Fibroblast of skin of right quadriceps (primary cell): ENCODE measurements at places on chromosomes 1 and 21.
A peak's percentile ranks its signal among the peaks of the same experiment; 100 is the strongest.

GRCh38 chr21:46051821-46052675, 45.9 kb upstream of the COL6A2 start:
- DNase-seq, result no peak

GRCh38 chr1:26553942-26554682, 24.6 kb downstream of the RPS6KA1 start:
- DNase-seq, result no peak

- DNase-seq, result no peak
These were observed 31.8 kb downstream of the SPATA21 start for GRCh38 chr1:16405441-16405840.

DNA sequence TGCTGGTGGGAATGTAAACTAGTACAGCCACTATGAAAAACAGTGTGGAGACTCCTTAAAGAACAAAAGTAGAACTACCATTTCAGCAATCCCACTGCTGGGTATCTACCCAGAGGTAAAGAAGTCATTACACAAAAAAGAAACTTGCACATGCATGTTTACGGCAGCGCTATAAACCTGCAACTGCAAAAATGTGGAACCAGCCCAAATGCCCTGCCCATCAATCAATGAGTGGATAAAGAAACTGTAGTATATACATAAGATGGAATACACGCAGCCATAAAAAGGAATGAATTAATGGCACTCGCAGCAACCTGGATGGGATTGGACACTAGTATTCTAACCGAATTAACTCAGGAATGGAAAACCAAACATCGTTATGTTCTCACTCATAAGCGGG, 51.0 kb downstream of the ZSWIM5 start:
- DNase-seq, result no peak

DNA sequence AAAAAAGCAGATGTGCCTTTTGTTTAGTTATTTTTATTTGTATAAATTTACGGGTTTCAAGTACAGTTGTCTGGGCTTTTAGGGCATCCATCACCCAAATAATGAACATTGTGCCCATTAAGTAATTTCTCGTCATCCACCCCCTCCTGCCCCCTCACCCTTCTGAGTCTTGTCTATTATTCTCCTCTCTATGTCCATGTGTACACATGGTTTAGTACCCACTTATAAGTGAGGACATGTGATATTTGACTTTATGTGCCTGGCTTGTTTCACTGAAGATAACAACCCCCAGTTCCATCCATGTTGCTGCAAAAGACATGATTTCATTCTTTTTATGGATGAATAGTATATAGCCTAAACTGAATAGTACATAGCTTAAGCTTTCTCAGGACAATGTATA, 189.2 kb downstream of the ZP4 start:
- no peak for DNase-seq

- no peak for DNase-seq
These were observed 26.8 kb downstream of the MAP7D1 start for GRCh38 chr1:36182734-36183133.

DNA sequence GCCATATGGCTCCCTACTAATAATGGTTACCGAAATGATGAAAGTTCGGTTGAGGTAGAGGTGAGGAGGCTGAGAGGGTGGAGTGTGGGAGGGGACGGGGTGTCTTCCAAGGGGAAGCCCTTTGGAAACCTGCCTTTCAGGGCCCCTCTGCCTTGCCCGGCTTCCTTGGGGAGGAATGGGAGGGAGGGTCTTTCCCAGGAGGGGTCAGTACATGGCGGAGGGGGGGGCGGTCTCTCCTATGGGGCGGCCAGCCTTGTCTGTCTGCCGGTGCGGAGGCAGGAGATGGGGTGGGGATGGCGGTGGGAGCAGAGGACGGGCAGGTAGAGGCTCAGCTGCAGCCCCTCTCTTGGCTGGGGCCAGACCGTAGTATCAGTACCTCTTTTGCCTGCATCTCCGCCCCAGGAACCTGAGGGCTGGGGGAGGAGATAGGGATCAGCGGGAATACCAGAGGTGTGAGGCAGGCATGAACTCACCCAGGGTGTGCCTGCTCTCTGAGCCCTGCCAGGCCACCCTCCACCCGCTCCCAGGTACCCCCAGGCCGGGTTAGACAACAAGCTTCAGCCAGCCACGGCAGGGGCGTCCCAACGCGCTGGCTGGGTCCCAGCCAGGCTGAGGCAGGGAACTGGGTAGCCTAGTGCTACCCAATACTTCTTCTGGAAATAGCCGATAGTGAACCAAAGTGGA, 79.4 kb upstream of the POU3F1 start:
- DNase-seq, result no peak

GRCh38 chr1:234405676-234406075, 32.4 kb downstream of the COA6 start:
- no peak for DNase-seq

GRCh38 chr1:201789245-201789644, 39.7 kb upstream of the IPO9 start:
- DNase-seq, result no peak

DNA sequence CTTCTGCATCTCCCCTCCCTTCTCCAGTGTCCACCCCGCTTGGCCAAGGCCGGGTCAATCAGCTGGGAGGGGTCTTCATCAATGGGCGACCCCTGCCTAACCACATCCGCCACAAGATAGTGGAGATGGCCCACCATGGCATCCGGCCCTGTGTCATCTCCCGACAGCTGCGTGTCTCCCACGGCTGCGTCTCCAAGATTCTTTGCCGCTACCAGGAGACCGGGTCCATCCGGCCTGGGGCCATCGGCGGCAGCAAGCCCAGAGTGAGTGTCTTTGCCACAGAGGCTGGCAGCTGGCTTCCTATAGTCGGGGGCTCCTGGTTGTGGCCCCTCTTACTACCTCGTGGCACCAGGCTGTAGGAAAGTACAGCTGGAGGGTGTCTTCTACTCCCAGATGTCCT, 3.6 kb downstream of the PAX7 start:
- no peak for DNase-seq

- no peak for DNase-seq
These were observed 30.0 kb upstream of the SLC19A1 start for GRCh38 chr21:45572231-45572630.

- DNase-seq, result no peak
These were observed 30.9 kb downstream of the LAMB3 start for GRCh38 chr1:209621286-209621685.

GRCh38 chr1:160078512-160079195, 2.7 kb upstream of the KCNJ9 start:
- no peak for DNase-seq

DNA sequence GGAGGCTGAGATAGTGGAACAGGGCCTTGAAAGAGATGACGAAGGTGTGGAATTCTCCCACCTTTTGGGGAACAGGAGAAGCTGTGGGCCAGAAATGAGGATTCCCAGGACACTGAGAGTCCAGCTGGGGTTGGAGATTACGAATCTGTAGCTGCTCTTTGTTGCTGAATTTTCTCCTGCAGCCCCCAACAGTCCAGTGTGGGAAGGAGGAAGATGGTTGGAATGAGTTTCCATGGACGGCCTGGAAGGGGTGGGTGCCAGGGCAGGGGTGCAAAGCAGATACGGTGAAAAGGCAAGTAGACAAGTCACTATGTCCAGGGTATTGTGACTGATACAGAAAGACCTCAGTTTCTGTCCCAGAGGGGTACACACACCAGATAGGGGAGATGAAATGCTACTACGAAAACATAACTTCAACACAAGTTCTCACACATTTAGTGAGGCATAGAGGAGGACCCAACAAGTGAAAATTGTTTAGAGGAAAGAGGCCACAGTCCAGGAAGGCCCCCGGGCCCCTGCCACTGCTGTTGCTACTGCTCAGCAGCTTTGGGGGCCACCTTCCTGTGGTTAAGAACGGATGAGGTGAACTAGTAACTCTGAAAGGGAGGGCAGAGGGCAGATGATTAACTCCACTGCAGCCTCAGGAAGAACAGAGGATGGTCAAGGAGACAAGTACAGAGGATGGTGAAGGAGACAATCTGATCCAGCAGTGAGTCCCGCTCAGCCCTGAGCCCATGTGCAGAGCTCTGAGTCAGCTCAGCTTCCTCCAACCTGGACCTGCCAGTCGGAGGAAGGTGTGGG, 7.3 kb downstream of the CD244 start:
- DNase-seq, result no peak

GRCh38 chr1:186421446-186421845, 39.5 kb downstream of the PDC start:
- no peak for DNase-seq

DNA sequence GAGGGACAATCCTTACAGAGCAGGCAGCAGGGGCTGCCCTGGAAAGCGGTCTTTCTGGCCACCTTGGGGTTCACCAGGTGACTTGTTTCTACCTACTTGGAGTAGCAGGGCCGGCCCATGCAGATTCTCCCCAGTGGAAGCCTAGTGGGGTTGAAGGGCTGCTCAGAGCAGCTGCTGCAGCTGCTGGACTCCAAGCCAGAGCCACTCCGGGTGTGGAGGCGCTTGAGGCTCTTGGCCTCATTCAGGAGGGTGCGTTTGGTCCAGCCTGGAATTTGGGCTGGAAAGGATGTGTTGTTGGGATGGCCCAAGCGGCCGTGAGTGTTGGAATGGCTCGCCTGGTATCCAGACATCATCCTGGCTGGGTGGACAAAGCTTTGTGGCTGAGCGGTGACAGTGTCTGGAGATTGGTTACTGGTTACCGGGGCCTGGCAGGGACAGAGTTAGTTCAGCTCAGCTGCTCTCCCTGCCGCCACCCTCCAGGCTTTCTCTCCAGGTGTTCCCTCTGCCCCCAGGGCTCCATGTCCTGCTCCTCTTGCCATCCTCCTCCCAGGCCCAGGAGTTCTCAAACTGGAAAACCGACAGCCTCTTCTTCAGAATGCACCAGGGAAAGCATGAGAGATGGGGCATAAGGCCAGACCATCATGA, 14.2 kb upstream of the HSPG2 start:
- DNase-seq, result no peak

- DNase-seq, result no peak
These were observed 29.0 kb downstream of the TRIM45 start for GRCh38 chr1:117092594-117092993.

GRCh38 chr1:43564551-43565348, 34.1 kb downstream of the PTPRF start:
- DNase-seq, result no peak

DNA sequence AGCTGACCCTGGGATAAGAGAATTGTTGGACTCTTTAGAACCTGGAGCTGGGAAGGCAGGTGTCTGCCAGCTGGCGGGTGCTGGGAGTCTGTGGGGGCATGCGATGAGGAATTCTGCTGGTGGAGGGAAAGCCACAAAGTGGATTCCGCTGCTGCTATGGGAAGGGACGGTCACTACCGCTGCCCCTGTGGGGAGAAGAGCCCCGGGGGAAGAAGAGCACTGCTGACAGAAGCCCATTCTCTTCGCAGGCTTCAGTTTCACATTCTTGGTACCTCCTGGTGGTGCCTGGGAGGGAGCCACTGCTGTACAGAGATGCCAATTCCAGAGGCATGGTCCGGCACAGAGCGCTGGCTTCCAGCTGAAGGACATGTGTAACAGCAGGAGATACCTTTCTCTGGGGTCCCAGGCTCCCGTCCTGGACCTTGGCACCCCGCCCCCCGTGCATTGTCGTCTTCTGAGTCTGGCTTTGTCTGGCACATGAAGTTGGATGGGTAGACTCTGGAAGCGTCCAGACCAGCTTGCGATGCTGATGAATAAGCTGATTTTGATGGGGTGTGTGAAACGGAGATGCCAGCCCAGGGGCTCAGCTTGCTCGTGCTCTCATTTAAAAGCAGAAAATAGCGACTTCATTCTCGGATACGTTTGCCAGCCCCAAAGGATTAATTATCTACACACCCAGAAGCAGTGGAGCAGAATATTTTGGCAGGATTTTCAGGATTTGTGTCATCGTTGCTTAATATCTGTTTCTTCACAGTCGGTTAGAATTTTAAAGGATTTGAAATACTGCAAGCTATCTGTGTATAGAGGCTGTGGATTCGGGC, 13.2 kb downstream of the PDXK start:
- DNase-seq, result peak; percentile 29

GRCh38 chr1:160653620-160654016, 6.8 kb upstream of the SLAMF1 start:
- no peak for DNase-seq

- peak; percentile 59 for DNase-seq
These were observed 153.4 kb downstream of the ZC3H11B start for GRCh38 chr1:219459351-219460080.

DNA sequence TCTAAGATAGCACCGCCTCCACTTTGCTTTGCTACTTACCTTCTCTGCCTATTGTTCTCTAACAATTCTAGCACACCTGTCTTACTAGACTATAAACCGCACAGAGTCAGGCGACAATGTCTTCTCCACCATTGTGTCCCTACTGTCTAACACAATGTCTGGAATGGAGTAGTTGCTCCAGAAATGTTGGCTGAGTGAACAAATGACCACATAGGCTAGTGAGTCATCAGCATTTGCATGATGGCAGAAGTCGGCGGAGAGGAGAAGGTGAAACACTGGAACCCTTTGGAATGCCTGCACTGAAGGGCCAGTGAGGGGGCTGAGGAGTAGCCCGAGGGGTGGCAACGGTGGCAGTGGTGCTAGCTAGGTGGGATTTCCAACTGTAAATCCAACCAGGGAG, 14.0 kb upstream of the PABPC4 start:
- no peak for DNase-seq

DNA sequence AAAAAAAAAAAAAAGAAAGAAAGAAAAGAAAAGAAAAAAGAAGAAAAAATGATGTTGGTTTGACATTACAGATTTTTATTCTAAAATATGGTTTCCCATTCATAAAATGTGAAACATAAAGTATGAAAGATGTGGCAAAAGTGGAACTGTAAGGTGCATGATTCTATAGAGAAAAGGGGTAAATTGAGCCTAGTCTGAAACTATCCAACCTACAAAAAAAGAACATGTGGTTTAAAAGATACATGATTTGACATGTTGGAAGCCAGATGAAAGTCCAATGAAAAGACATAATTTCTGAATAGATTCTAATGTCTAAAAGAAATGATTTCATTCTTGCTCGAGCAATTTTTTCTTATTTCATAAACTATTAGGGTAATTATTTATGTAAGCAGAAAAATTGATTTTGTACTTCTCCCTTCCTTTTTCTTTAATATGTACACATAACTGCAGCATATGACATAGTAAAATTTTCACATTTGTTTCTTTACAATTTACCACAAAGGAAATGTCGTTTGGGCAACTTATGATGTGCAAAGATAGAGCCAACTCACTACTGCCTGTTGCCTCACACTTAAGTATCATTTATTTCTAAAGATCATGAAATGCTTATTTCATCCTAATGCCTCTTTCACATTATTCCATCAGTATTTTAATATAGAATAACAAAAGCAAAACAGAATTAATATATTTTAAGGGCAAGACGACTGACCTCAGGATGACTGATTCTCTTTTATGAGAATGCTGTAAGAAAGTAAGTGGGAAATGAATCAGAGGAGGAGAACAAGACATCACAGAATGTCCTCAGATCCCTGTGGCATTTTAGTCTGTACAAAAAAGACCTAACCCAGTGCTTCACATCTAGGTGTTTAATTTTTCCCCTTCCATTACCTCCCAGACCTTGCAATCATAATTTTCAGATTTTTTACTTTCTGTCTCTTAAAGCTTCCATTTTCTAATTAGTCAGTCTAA, 165.8 kb upstream of the HMCN1 start:
- no peak for DNase-seq
